ENCODE measurements at places on chromosomes 3 and 15. TPM values are rescaled to one million over a fixed set of nuclear protein-coding genes. Genes with fewer than 3 reads are reported as not detected.

DNA sequence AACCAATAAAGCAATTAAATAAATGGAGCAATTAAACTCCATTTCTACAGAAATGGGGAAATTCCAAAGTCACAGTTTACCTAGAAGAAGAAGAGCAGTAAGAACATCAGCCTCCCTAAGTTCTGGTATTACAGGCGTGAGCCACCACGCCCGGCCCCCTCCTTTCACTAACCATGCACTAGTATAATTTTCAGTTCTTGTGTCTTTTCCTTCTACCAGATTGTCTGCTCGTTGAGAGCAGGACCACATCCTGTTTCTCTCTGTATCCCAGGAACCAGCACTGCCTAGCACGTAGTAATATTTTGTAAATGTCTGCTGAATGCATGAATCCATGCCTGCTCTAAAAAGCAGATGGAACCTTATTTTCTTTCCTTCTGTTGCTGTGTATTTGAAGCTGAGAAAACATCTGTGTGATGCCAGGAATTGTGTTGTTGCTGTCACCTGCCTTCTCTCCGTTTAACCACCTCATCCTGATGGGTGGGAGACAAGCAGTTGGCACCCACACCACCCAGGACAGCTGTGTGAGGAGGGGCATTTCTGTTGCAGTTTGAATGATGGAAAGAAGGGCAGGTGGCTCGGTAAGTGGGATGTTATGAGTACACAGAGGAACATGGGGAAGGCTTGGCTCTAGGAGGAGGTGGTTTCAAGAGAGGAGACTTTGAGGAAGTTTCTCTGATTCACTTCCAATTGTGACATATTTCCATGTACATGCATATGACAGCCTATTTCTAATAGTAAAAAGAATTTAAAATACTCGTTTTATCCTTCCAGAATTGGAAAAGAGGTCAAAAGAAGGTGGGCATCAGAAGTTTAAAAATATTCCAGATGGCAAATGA, 30.1 kb downstream of the PXYLP1 start:
- no peak for DNase-seq

GRCh38 chr3:4570840-4571621, 77.9 kb downstream of the ITPR1 start:
- no peak for DNase-seq

DNA sequence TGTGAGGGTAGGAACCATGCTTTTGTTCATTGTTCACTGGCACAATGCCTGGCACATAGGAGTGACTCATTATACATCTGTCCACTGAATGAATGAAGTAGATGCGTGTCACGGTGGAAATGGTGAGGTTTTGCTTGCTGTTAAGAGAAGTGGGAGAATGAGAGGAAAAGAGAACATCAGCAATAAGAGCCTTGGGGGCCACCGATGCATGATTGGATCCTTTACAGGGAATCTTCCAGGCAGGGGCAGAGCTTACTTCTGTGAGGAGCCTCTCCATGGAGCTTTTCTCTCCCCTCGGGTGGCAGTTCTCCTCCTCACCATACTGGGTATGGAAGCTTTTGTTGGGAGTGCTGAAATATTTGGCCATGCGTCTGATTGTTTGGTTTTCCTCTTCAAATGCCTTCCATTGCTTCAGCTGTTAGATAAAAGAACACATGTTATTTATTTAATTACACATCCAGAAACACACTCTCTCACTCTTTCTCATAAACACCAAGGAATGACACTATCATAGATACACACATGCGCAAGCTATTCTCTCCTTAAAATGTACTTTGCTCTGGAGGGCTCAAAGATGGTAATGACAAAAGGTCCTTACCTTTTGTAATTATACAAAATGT, 78.9 kb upstream of the GSK3B start:
- no peak for DNase-seq

DNA sequence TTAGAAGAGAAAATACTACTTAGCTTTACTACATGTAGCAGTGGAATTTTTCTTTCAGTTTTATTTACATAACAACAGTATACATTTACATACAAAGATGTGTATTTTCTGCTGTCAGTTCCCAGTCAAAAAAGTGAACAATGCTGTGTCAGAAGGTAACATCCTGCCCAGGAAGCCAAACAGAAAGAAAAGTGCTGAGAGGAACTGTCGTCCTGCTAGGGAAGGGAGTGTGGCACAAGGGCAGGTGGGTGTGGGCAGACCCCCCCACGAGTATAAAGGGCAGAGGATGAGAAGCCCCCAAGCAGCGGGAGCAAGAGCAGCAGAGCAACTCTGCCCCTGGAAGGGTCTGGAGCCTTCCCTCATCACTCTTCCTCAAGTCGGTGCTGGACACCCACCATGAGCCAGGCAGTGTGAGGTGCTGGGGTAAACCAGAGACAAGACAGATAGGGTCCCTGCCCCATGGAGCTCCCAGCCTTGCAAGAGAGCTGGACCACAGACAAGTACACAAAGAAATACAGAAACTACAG, 39.7 kb downstream of the TBC1D2B start:
- no peak for DNase-seq

DNA sequence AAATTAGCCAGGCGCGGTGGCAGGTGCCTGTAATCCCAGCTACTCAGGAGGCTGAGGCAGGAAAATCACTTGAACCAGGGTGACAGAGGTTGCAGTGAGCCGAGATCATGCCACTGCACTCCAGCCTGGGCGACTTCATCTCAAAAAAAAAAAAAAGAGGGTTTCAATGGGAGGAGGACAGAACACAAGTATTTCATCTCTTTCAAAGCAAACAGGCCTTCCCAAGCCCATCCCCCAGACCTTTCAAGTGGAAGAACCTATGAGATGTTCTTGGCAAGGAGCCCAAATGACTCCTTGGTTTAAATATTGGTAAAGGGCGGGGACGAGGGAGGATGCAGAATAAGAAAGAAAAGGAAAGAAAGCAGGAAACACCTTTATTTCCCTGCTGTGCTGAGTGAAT, 62.2 kb upstream of the MCF2L2 start:
- peak; percentile 44 for DNase-seq

DNA sequence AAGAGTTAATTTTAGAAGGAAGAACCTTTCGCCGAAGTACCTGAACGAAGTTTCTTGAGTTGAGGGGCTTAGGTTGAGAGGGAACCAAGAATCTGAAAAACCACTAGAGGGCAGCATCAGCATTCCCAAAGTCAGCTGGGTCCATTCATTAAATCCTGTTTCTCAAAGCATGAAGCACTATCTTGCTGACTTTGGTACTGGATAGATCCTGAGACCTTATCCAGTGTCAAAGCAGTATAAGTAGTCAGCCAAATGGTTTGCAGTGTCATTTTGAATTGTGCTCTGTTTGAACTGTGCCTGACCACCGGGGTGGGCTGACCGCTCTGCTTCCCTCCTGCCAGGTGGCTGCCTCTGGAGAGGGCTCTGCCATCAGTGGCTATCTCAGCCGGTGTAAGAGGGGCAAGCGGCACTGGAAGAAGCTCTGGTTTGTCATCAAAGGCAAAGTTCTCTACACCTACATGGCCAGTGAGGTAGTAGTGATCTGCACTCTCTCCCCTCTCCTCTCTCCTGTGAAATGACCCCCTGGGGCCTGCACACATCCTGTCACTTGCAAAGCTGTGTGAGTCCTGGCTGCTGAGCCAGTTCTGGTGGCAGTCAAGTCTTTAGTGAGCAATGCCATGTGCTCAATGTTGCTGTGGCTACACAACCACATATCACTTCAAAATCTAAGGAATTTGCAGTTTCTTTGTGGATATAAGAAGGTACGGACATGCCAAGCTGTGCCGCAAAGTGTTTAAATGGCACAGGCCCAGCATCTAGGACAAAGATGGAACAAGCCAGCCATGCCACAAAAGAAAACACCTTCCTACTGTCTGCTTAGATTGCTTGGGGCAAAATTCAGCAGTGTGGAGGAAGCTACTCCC, 21.4 kb upstream of the NR2C2 start:
- no peak for DNase-seq

DNA sequence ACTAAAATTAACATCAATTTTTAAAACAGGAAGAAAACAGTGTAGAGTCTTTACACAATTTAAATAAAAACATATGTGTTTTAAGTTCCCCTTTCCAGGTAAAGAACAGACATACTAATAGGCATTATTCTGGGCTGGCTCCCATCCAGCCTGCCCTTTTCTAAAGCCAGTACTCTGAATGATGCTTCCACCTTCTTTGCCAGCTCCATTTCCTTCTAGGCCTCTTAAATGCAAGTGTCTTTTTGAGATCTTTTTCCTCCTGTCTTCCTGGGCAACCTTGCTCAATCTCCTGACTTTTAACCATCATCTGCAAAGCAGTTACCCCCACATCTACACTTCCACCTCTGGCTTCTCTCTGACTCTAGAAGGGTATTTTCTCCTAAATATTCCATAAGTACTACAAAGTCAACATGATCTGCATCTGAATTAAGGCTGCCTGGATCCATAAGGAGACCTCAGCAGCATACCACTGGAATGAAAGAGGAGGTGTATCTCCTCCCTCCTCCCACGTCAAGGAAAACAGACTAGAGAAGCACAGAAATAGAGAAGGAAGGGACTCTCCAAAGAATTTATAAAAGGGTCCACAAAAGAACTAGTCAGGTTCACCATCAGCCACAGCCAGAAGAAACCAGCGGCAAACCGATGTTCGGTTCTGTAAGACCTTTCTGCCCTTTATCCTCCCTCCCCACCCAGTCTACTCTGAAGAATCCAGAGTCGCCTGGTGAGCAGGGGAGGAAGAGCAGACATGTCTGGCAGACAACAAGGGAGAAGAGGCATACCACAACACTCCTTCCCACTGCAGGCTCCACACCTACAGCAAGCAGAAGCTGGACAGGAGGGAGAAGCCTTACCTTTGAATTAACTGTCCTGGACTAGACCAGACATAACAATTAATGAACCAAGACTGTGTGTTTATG, 47.1 kb downstream of the GOLIM4 start:
- no peak for DNase-seq

- no peak for DNase-seq
Observed at GRCh38 chr3:13411186-13411860, 8.8 kb downstream of the NUP210 start.

DNA sequence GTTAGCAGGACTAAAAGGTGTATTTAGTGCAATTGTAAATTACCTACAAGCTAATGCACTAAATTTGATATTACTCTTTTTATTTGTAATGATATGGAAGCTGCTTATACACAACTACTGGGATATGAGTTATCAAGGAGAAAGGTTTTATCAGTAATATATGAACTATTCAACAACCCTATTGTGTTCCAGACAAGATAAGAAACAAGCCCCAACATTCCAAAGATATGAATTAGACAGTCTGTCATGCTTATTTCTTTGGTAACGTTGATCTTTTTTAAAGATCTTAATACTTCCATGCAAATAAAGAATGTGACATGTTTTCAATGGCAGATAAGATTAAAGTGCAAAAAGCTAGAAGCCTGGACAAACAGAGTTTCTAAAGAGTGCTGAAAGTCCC, 314.0 kb upstream of the THBS1 start:
- DNase-seq: no peak

GRCh38 chr3:170418422-170419398, at the start of gene CLDN11:
TSS of gene CLDN11 (plus strand) at chr3:170418868. CDS start at chr3:170419067, 199 bp downstream.
- peak; percentile 67 for DNase-seq

Gene EIF3J
- 96.2 TPM for polyA plus RNA-seq

DNA sequence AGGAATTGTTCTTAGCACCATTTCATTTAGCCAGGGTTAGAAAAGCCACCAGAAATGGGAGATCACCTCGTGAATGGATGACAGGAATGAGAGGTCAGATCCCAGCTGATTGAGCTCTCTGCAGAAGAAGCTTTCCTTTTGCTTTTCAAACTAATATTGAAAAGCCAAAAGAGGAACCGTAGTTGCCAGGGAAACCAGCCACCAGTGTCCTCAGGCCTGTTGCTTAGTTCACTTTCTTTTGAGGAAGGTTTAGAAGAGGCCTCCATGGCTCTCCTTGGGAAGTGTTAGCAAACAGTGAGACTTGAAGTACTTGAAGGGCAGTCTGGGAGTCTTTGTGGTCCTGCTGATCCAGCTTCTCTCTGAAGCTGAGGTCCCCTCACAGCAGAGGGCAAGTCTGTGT, 7.4 kb upstream of the CCK start:
- no peak for DNase-seq

DNA sequence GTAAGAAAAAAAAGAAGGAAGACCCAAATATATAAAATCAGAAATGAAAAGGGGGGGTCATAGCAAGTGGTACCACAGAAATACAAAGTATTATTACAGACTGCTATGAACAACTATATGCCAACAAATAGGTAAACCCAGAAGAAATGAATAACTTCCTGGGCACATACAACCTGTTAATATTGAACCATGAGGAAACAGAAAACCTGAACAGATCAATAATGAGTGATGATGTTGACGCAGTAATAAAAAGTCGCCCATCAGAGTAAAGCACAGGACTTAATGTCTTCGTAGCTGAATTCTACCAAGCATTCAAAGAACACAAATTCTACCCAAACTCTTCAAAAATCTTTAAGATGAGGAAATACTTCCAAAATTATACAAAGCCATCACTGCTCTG, 921.6 kb upstream of the SEMA6D start:
- DNase-seq: no peak

DNA sequence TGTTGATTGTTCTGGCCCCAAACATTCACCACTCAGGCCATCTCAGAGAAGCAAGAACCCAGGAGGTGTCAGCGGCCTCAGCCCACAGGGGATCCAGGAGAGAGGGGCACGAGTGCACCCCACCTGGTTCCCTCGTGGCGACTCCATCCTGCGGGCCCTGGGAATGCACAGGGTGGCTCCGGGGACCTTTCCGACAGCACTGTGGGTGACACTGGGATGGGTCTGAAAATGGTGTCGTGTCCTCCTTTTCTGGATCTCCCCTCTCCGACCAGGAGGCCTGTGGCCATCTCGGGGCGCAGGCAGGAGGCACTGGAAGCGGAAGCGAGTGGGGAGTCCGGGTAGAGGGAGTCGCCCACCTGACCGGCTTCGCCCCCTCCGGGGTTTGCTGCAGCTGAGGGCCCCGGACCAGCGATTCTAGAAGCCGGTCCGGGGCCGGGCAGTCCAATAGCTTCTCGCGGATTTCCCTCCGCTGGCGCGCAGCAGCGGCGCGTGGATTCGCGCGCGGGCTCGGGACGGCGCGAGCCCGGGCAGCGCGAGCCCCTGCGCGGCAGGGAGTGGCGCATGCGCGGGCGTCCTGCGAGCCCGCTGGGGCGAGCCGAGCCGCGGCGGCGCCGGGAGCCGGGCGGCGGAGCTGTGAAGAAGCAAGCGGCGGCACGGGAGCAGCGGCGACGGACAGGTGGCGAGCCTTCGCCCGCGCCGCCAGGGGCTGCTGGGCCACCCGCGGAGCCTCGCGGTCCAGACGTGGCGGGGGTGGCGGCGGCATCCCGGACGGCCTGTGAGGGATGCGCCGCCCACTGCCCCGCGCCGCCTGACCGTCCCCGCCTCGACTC, at the start of gene DOCK3:
Gene DOCK3 (plus strand): TSS at position 579 of the 830 bp plus-strand sequence. CDS start 337 bp downstream, outside the sequence.
- DNase-seq: peak; percentile 52

Gene DISP2
- polyA plus RNA-seq: 0.18 TPM

GRCh38 chr3:39250116-39250747, 29.6 kb downstream of the CX3CR1 start:
- no peak for DNase-seq

Gene ATP8B4
- 3.3 TPM for polyA plus RNA-seq

- no peak for DNase-seq
Observed at GRCh38 chr3:3066378-3066777, 43.8 kb downstream of the IL5RA start.

- peak; percentile 36 for DNase-seq
Observed at GRCh38 chr3:108477511-108478147, 32.8 kb downstream of the MYH15 start.

Data from right renal pelvis (tissue), 4 donors.